ENCODE measurements at places on chromosomes 13 and 19.
A peak's percentile ranks its signal among the peaks of the same experiment; 100 is the strongest.

DNA sequence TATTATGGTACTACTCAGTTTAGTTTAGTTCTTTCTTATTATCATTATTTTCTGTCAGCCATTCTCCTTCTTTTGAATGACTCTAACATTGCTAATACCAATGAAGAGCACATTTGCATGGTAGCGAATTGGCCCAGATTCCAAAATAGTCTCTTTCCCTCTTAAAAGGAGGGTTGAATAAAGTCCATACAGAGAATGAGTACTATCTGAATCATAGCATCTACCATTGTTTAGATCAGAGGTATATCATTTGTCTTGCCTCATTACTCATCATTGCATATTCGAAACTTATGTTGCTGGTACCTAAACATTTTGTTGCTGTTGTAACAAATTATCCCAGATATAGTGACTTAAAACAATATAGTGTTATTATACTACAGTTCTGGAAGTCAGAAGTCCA is 1235.3 kb upstream of the ATXN8OS start:
- DNase-seq: no peak

DNA sequence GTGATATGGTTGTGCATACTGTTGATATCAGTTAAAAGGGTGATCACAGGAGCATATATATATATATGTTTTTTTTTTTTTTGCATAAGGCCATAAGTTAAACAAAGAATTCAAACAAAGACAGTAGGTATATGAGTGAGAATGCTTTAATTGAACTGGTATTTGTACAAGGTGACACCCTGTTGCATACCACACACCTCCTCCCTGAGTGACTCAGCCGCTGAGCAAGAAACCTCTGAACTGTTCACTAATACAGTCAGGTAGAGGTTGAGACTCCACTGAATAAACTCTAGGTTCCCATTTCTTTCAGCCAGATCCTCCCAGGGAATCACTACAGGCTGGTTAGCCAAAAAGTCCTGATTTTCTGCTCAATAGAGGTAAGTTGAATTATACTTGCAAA is at the start of gene SCEL:
Gene SCEL (plus strand): TSS at position 259 of the 400 bp plus-strand sequence. CDS start 20,170 bp downstream, outside the sequence.
- DNase-seq: no peak

DNA sequence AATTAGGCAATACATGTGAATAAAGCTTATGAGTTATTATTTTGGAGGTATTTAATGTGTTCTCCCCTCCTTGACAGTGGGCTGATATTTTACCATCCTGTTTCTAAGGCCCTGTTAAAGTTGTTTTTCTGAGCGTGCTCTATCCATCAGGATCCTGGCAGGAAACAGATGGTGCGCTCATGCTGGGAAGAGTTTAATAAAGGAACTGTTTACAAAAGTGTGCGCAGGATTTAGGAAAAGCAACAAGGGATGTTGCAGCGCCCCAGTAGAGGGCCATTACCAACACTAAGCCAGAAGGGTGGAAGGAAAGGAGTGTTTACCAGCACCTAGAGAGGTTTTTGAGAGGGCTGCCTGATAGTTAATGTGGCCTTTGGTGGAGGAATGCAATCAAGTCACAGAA is 374.5 kb downstream of the KCNRG start:
- no peak for DNase-seq

DNA sequence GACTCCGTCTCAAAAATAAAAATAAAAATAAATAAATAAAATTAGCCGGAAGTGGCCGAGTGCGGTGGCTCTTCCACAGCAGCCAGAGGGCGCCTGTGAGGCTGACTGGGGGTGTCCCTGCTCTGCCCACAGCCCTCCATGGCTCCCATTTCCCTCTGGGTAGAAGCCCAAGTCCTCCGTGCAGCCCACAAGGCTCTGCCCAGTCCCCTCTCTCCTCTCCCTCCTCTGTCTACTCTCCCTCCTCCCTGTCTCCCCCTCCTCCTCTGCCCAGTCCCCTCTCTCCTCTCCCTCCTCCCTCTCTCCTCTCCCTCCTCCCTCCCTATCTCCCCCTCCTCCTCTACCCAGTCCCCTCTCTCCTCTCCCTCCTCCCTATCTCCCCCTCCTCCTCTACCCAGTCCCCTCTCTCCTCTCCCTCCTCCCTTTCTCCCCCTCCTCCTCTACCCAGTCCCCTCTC is 20.4 kb downstream of the MISP start:
- DNase-seq: peak; percentile 68

GRCh38 chr19:34482380-34483250 is 1.1 kb downstream of the WTIP start:
- DNase-seq: peak; percentile 11

GRCh38 chr13:100394005-100394695 is 194.4 kb downstream of the GGACT start:
- peak; percentile 38 for DNase-seq

DNA sequence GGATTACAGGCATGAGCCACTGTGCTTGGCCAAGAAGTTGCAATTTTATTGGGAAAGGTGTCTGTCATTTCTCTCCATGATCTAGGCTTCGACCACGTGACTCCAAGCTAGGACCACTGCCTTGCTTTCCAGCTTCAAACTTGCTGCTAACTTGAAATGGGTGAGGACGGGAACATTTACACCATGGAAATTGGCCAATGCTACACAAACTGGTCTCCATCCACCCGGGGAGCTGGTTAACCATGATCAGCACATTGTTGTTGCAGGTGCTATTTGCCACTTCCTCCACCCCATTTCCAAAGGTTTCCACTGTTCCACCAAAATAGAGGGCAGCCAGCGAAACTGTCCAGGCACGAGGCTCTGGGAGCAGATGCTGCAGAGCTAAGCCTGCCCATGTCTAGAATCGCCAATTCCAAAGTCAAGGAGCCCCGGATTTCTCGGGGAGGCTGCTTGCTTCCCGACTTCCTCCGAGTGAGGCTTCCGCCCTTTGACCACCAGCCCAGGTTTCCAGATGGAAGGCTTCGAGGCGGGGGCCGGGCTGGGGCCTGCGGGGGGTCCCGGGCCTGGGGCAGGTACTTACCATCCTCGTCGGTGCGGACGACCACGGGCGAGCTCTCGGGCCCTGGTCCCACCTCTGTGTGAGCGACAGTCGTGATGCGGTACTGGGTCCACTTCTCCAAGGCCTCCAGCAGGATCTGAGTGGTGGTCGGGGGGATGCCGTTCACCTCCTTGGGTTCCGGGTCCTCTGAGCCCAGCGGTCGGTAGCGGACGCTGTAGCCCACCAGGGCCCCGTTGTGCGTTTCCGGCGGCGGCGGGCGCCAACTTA is 109.7 kb downstream of the PTPRS start:
- DNase-seq: no peak

DNA sequence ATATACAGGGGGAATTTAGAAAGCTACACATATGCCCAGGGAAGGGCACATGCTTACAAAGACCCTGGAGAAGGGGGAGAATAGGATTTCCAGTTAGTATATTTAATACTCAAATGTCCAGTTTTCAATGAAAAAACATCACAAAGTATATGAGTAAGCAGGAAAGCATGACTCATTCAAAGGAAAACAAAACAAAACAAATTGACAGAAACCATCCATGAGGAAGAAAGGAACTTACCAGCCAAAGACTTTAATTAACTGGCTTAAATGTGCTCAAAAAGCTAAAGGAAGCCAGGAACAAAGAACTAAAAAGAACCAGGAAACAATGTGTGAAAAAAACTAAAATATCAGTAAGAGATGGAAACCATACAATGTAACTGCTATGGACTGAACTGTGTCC is 716.2 kb upstream of the ARGLU1 start:
- no peak for DNase-seq

GRCh38 chr19:2014731-2015607 is 545 bp downstream of the BTBD2 start:
- peak; percentile 51 for DNase-seq

DNA sequence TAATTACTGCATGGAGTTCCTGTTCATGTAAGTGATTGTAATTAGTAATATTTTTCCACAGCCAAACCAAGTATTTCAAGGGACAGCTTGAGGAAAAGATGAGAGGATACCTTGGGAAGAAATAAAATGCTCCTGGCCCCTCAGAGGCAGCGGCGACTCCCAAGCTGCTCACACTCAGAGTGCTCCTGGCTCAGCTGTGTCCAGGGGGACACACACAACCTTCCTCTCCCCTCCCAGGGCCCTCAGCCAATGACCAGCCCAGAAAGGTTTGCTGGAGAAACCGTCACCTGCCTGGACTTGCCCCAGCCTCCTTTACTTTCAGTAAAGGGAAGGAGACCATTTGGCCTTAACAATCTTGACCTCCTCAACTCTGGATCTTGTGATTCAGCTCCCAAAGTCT is 51.1 kb downstream of the CRYL1 start:
- no peak for DNase-seq

DNA sequence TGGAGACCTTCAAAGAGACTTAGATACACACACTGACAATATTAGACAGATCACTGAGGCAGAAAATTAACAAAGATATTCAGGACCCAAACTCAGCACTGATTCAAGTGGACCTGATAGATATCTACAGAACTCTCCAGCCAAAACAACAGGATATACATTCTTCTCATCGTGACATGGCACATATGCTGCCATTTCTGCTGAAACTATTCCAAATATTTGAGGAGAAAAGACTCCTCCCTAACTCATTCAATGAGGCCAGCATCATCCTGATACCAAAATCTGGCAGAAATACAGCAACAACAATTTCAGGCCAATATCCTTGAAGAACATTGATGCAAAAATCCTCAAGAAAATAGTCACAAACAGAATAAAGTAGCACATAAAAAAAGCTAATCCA is 53.3 kb downstream of the TRPC4 start:
- no peak for DNase-seq

- DNase-seq: peak; percentile 27
Measured at GRCh38 chr19:13051557-13052165, 51.0 kb downstream of the LYL1 start.

GRCh38 chr19:2887391-2887914 is 13.3 kb upstream of the ZNF57 start:
- no peak for DNase-seq

DNA sequence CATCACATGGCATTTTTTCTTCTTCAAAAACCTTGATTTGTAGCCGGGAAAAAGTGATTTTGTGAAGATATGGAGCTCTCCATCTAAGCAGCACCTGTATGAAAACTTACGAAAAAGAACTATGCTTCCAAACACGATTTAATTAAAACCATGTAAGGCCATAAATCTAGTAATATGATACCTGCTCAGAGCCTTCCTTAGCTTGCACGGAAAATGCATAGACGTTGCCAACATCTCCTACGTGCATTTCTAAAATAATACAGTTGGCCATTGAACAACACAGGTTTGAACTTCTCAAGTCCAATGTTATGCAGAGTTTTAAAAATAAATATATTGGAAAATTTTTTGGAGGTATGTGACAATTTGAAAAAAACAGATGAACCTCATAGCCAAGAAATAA is 59.1 kb upstream of the RNF113B start:
- no peak for DNase-seq

GRCh38 chr13:76132532-76132931 is 496.4 kb downstream of the LMO7 start:
- DNase-seq: no peak

- DNase-seq: no peak
Measured at GRCh38 chr13:75811841-75812240, 175.7 kb downstream of the LMO7 start.

GRCh38 chr19:10690341-10690781 is 10.9 kb upstream of the QTRT1 start:
- no peak for DNase-seq

- DNase-seq: no peak
Measured at GRCh38 chr13:88800505-88800904, 1129.3 kb downstream of the SLITRK5 start.

DNA sequence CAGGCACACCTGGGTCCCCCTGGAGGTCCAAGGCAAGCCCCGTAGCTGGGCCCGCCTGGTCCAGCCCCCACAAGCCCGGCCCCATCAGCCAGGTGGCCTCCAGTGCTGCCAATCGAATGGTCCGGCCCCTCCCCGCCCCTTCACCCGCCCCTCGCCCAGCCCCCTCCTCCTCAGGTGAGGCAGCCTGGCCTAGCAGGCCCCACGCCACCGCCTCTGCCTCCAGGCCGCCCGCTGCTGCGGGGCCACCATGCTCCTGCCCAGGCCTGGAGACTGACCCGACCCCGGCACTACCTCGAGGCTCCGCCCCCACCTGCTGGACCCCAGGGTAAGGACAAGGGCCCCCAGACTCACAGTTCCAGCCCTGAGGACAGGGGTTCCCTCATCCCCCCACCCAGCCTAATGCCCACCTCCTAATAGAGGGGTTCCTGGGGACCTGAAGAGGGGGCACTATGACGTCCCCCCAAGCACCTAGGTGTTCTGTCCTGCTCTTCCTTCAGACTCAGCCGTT is at the start of gene HPN:
Gene HPN (plus strand): TSS at position 174 of the 508 bp plus-strand sequence. CDS start 786 bp downstream, outside the sequence.
- DNase-seq: no peak

- peak; percentile 92 for DNase-seq
Measured at GRCh38 chr19:13117772-13118423, at the start of gene NACC1. NACC1 (plus strand) TSS chr19:13118264; CDS start chr19:13135208, 16,944 bp downstream.

DNA sequence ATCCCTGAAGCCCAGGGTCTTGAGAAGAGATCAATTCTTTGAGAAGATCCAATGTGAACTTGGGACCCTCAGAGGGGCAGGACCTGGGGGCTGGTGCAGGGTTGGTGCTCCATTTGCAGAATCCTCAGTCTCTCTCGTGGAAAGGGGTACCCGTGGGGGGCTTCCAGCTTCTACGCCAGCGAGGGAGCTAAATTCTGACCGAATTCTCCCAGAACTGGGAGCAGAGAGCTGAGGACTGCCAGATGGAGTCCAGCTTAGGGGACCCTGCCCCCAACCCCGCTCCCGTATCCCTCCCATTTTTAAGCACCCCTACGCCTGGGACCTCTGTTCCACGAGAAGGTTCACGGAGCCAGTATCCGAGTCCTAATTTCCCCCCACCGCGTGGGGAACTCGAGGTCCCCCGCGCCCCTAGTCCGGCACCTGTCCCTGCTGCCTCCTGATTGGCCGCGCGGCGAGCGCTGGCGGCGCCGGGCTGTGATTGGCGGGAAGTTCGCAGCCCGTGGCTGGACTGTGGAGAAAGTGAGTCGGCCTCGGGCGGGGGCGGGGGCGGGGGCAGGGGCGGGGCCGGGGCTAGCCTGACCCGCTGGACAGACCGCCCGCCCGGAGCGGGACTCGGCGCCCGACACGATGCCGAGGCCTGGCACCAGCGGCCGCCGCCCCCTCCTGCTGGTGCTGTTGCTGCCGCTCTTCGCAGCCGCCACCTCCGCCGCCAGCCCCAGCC is 4.4 kb upstream of the LTBP4 start:
- no peak for DNase-seq

DNA sequence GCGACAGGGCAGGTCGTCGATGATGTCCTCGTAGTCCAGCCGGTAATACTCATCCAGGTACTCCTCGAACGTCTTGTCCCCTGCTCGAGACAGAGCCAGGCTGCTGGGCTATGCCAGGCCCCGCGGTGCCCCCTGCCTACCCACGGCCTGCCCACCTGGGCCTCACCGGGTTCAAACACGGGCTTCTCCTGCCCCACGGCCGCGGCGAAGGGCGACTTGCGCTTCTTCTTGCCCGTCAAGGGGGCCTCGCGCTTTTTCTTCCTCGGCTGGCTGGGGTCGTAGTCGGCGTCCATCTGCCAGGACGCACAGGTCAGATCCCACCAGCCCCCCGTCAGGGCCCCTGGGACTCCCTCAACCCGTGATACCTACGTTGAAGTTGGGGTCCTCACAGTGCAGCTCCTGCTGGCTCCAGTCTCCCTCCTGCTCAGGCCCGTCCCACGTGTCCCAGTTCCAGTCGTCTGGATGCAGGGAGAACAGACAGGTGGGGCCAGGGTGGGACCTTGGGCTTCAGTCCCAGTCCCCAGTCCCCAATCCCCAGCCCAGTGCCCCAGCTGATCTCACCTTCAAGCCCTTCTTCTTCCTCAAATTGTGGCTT is 8.1 kb downstream of the KRI1 start:
- no peak for DNase-seq

- no peak for DNase-seq
Measured at GRCh38 chr13:34464011-34464410, 478.1 kb upstream of the NBEA start.
